ENCODE measurements at places on chromosomes 12 and 14.

- no peak for DNase-seq
Measured at GRCh38 chr14:77541905-77542304, 43.3 kb upstream of the ISM2 start.

DNA sequence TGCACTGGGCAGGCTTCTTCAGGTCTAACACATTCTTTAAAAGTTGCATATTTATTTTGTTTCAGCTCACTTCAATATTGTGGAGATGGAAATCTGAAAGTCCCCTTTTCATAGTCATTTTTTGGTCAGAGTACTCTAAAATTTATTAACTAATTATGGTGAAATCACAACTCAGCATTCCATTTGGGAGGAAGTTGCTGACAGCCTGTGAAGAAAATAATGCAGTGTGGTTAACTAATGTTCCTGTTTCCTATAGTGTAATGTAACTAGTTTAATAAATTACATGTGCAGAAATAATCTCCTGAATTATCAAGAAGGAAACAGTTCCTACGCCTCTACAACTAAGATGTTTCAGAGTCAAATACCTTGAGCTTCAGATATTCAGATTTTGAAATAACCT, 17.1 kb downstream of the LRFN5 start:
- DNase-seq, result no peak

GRCh38 chr12:109124878-109125648, 8.7 kb downstream of the ACACB start:
- DNase-seq, result no peak

- DNase-seq, result no peak
Measured at GRCh38 chr12:111178181-111179081, 190.5 kb downstream of the PHETA1 start.

DNA sequence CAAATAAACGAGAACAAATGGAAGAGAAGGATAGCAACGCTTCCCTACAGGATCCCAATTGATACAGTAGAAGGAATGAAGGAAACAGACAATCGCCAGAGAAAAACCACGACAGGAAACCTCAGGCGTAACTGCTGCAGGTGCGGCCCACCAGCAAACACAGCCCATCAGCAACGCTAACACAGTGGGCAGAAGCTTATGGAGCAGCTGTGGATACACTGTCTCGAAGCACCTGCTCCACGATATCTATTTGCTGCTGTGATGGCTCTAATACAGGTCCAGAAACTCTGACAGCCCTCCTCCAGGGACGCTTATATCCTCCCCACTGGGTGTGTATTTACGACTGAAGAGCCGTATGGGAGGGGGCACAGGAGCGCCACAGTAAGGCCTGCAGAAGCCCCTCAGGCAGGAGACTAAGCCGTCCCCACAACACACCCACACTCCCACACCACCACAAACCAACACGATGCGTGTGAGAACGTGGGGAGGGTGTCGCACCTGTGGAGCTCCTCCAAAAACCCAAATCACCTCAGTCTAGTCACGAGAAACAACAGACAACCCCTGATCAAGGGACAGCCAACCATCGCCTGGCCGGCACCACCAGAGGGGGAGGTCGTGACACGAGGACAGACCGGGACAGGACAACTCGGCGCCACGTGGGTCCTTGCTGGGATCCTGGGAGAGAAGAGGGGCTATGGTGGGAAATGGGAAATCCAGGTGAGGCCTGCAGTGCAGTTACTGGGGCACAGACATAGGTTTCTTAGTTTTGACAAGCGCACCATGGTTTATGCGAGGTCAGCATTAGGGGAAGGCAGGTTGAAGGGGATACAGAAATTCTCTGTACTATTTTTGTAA, 24.0 kb downstream of the POLE start:
- DNase-seq, result no peak

DNA sequence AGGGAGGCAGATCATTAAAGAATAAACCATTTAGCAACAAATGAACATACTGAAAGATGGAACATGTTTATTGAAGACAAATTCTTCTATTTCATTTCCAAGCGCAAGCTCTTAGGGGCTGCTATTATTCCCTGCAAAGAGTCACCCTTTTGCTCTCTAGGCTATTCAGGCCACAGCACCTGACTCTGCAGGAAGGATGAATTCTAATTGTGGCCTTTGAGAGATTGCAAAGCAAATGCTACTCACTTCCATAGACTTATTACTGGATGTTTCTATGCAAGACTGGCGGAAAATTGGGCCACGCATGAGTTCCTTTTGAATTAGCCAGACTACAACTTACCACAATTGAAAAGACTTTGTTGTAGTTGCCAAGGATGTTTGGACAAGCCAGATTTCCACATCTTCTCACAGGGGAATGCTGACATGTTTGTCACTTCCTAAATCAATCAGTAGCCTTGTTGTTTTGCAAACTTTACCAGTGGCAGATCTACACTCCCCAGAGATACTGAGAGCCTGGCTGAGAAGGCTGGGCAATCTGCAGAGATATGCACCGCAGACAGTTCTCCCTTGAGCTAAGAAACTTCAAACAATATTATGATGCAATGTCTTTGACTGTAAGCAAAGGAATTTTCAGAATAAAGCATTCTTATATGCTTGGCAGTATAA, 334.3 kb upstream of the SYT1 start:
- DNase-seq, result no peak

GRCh38 chr12:94633401-94633800, 17.0 kb downstream of the TMCC3 start:
- no peak for DNase-seq

DNA sequence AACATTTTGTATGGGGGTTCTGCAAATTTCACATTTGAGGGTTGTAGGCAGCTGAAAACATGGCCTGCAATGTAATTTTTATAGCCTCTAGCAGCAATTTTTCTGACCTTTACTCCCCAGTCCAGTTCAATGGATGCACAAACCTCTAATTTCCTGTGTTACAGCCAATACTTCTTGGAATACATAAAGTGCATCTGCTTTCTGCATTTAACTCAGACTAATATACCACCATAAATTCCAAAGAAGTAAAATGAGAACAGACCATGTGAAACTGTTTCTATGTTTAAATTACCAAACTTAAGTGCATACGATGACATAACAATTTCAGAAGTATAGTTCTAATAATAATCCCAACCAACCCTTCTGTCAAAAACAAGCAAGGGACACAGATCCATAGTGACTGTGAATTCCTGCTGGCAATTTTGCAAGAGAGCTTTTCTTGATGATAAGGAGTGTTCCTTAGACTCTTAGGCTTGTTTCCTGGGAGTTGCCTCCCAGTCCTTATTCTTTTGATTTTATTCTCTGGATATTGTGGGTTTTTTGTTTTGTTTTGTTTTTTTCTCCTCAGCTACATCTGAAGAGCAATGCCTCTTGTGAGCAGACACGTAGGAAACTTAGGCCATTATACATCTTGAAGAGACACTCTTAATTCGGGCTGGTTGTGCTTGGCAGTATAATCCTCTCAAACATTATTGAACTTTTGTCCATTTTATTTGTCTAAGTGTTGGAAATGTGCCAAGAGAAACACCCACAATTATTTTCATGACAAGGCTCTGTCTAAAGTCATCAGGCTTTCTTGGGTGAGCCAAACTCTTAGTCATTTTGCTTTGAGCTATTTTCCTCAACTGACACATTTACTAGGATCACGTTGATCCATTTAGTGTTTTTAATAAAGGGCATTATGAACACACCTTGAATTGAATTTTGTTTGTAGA, 51.3 kb upstream of the RERGL start:
- no peak for DNase-seq

DNA sequence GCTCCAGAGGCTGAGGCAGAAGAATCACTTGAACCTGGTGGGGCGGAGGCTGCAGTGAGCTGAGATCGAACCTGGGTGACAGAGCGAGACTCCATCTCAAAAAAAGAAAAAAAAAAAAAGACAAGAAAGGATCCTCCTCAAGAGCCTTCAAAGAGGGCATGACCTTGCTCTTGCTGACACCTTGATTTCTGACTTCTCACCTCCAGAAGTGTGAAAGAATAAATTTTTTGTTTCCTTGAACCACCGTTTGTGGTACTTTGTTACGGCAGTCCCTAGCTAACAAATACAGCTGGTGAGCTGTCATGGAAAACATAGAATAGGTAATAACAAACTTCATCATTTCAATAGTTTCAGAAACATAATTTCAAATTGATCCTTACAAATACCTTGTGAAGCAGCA, 1.9 kb upstream of the ACTR10 start:
- DNase-seq, result no peak

DNA sequence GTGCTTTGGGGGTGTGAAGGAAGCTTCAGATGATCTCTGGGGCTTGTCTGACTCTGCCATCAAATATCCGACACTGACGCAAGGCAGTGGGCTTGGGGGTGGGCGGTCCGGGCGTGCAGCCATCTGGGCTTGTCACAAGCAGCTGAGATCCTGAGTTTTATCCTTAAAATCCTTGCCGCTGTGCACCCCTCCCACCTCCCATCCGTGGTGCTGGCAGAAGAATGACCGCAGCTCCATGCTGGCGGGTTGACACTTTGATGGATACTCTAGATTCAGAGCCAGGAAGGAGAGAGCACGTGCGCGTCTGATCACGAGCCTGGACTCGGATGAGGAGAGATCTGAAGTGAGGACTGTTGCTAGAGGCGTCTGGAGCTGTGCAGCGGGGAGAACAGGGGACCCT, 3.0 kb downstream of the ZFYVE21 start:
- no peak for DNase-seq

- DNase-seq, result no peak
Measured at GRCh38 chr12:19234981-19235871, 105.7 kb downstream of the PLEKHA5 start.
